ENCODE measurements at places on chromosomes 1 and 21.

DNA sequence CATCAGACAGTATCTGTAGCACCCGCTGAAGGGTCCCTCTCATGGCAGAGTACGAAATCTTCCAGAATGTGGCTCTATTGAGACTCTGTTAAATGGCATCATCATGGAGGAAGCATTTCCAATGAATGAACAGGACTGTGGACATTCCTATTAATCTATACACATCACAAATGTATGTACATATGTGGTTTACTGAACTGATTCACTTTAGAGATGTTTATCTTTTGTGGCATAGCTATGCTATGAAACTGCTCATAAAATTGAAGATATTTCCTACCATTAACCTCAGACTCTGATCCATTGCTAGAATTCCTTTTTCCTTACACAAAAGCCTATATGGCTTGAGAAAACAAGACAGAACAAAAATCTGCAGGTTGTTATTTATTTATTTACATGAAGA is 259.6 kb upstream of the RRP15 start:
- no peak for DNase-seq

DNA sequence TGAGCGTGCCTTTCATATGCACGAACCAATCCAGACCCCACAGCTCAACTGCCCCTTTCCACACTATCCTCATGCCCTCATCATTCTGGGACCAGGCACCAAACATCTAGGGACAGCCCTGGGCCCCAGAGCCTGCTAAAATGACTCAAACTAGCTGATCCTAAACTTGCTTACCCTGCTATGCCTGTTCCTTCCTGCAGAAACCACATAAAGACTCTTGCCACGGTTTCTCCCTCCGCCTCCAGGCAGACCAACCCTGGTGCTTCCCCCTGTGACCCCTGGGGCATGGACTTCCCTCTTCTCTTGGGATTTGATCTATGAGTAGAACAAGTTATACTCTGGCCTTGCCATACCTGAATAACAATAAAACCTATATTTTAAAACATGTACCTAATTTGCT is 138.0 kb upstream of the CD34 start:
- DNase-seq, result no peak

DNA sequence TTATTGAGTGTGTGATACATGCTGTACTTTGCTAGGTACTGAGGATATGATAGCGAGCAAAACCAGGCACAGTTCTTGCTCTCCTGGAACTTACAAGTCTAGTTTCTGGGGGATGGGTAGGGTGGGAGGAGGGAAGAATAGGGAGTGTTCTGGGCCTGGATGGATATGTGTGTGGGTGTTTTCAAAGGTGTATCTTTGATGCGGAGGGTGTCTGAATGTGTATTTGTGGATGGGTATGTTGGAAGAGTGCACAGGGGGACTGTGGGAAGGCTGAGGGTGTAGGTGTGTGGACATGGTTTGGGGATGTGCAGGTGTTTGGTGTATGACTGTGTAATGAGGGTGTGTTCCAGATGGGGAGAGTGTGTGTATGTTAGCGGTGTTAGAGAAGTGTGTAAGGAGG is 4.5 kb upstream of the DPH2 start:
- no peak for DNase-seq

DNA sequence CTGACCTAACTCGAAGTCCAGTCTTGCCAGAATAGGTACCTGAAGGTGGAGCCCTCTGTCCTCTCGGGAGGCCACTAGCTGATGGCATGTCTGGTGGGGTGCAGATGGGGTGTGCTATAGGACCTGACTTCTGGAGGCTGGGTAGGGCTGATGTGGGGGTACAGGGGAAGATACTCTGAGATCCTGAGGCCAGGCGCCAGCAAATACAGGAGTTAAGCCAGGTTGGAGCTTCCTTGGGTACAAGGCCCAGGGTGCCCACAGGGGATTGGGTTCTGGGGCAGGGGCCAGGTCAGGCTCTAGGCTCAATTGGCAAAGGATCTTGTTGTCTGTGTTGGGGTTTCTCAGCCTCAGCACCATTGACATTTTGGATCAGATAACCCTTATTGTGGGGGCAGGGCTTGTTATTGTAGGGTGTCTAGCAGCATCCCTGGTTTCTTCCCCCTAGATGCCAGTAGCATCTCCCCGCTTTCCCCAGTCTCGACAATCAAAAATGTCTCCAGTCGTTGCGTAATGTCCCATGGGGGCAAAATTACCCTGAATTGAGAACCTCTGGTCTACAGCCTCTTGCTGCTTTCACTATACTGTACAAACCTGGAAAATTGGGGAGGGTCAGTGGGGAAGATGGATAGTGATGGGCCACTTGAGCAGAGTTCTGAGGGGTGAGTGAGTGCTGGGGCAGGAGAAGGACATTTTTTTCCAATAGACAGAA is 9.2 kb downstream of the PTPRF start:
- no peak for DNase-seq

- DNase-seq, result no peak
These were observed 56.4 kb downstream of the LDLRAD2 start for GRCh38 chr1:21868482-21868881.

Data from right cardiac atrium (tissue), 5 donors.